Pulmonary artery endothelial cell (primary cell): ENCODE measurements at places on chromosomes 7 and 10. TPM values are rescaled to one million over a fixed set of nuclear protein-coding genes. Genes with fewer than 3 reads are reported as not detected.

The AHR gene
- 68.3 and 73.2 TPM in 2 replicates for total RNA-seq

The CH25H gene
- 0.40 and 2.7 TPM in 2 replicates for total RNA-seq

The CNOT4 gene
- 9.6 and 11.4 TPM in 2 replicates for total RNA-seq

The PSPH gene
- total RNA-seq = 55.8 and 79.4 TPM in 2 replicates

The HOXA5 gene
- total RNA-seq = 5.9 and 13.1 TPM in 2 replicates

The NEBL gene
- 0.71 and 1.4 TPM in 2 replicates for total RNA-seq

The ASAH2B gene
- 2.0 and 2.3 TPM in 2 replicates for total RNA-seq

The SLC18A3 gene
- not detected in 2 replicates for total RNA-seq

The CACNB2 gene
- total RNA-seq = not detected in 2 replicates

The DNAH11 gene
- 0.07 and 1.3 TPM in 2 replicates for total RNA-seq

The POLR2J2 gene
- total RNA-seq = 1.7 and 2.6 TPM in 2 replicates

The RTKN2 gene
- 0.49 and 0.92 TPM in 2 replicates for total RNA-seq

The MEOX2 gene
- total RNA-seq = not detected in 2 replicates

The CALHM1 gene
- total RNA-seq = not detected in 2 replicates

The GLCCI1 gene
- total RNA-seq = 1.5 and 3.0 TPM in 2 replicates

The GPR26 gene
- total RNA-seq = not detected in 2 replicates

The LIPF gene
- not detected in 2 replicates for total RNA-seq

The ECHDC3 gene
- 4.2 and 6.7 TPM in 2 replicates for total RNA-seq

The AGAP5 gene
- total RNA-seq = 1.1 and 1.8 TPM in 2 replicates

The TSPAN13 gene
- total RNA-seq = 19.4 and 24.6 TPM in 2 replicates

The CYP3A5 gene
- not detected in 2 replicates for total RNA-seq

The CCDC6 gene
- 24.1 and 27.3 TPM in 2 replicates for total RNA-seq

The MMRN2 gene
- total RNA-seq = 355 and 372 TPM in 2 replicates

The STOX1 gene
- 0.11 and 0.13 TPM in 2 replicates for total RNA-seq

The CBLL1 gene
- total RNA-seq = 13.7 and 21.1 TPM in 2 replicates

The STN1 gene
- 27.5 and 30.9 TPM in 2 replicates for total RNA-seq

The GPR146 gene
- 17.4 and 29.8 TPM in 2 replicates for total RNA-seq

The CC2D2B gene
- 0.04 and 0.20 TPM in 2 replicates for total RNA-seq

The AS3MT gene
- total RNA-seq = 1.4 and 3.0 TPM in 2 replicates

The GATA3 gene
- total RNA-seq = 0.25 and 0.53 TPM in 2 replicates

The SCART1 gene
- total RNA-seq = 0.25 and 0.73 TPM in 2 replicates

The GHRHR gene
- total RNA-seq = not detected in 2 replicates

The MYL10 gene
- total RNA-seq = not detected in 2 replicates

The OR6V1 gene
- not detected in 2 replicates for total RNA-seq

The NUTM2E gene
- total RNA-seq = 0.04 and 0.07 TPM in 2 replicates

The CYP2E1 gene
- total RNA-seq = 0.13 TPM in 1 of 2 replicates, not detected in the other

The OR9A2 gene
- not detected in 2 replicates for total RNA-seq

The AKR1C2 gene
- 2.5 and 4.0 TPM in 2 replicates for total RNA-seq

The SPAM1 gene
- not detected in 2 replicates for total RNA-seq

The STK31 gene
- total RNA-seq = 0.07 TPM in 1 of 2 replicates, not detected in the other

The NCF1 gene
- total RNA-seq = not detected in 2 replicates

The RINT1 gene
- 14.6 and 14.7 TPM in 2 replicates for total RNA-seq

The SFRP5 gene
- not detected in 2 replicates for total RNA-seq

The LGI1 gene
- not detected in 2 replicates for total RNA-seq

The PHKG1 gene
- total RNA-seq = 0.46 and 0.59 TPM in 2 replicates

The TAS2R41 gene
- total RNA-seq = not detected in 2 replicates

The FAM25G gene
- total RNA-seq = not detected in 2 replicates

The NFE2L3 gene
- total RNA-seq = 66.2 and 68.0 TPM in 2 replicates

The STRA8 gene
- total RNA-seq = not detected in 2 replicates

The FOXI2 gene
- not detected in 2 replicates for total RNA-seq
